ENCODE measurements at places on chromosomes 7 and 10.

DNA sequence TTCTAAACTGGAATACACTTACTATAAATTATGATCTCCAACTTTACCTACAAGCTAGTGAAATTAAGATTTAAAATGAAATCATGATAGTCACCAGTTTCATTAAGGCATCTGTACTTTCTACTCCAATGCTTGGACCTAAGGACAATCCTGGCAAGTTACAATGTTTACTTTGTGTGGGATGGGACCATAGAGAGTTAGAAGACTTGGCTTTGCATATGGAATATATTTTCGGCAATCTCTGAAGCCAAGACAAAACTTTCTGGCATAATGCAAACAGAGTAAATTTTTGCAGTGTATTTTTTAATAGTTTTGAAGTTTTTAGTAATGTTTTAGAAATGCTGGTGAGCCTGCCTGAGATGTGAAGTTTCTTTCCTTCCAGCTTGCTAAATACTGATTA, 248.9 kb downstream of the ABCA13 start:
- no peak for DNase-seq

DNA sequence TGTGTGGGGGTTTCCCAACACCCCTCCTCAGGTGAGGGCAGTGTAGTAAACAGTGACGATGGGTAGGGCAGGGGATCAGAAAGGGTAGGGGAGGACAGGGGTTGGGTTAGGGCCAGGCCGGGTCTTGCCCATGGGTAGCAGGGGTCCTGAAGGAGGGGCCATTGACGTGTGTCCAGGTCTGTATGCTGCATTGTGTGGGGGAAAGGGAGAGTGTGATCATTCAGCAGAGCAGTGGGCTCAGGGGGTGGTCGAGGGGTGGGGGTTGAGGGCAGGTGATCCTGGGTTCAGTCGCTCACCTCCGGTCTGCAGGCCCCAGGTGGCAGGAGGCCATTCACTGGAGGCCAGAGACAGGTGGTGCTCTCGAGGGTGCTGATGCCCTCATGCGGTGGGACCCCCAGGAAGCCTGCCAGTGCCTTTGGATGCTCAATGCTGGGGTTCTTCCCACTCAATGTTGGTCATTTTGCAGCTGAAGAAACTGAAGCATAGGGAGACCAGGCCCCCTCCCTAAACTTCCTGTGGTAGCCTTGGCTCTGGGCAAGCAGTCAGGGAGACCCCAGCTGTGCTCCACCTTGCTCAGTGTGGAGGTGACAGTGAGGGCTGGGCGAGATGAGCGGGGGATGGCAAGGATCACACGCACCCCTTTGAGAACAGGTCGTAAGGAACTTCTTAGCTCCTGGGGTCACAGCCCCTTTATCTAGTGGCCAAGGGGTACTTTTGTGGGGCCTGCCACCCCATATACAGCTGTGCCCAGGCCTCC, 48.8 kb upstream of the CAMK2B start:
- no peak for DNase-seq

- no peak for DNase-seq
Observed at GRCh38 chr7:45915606-45916005, 5.5 kb downstream of the IGFBP3 start.

- no peak for DNase-seq
Observed at GRCh38 chr10:14124941-14125340, 205.8 kb downstream of the FRMD4A start.

- no peak for DNase-seq
Observed at GRCh38 chr10:129780198-129780597, 183.9 kb downstream of the EBF3 start.

GRCh38 chr10:116099023-116099420, 174.0 kb downstream of the GFRA1 start:
- no peak for DNase-seq

- no peak for DNase-seq
Observed at GRCh38 chr7:143429770-143430698, 13.2 kb upstream of the TAS2R60 start.

DNA sequence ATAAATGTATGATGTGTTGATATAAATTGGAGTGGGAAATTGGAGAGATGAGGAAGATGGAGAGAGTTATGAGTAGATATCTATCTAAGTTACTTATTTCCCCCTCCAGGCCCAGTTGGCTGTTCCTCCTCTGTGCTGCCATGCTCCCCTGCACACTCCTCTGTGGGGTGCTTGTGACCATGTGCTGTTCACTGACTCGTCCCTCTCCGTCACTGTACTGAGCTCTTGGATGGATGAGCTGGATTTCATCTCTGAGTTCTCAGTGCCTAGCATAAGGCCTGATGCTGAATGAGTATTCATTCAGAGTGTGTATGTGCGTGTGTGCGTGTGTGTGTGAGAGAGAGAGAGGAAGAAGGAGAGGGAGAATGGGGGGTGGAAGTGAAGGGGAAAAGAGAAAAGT, 14.5 kb downstream of the OR9A2 start:
- no peak for DNase-seq

DNA sequence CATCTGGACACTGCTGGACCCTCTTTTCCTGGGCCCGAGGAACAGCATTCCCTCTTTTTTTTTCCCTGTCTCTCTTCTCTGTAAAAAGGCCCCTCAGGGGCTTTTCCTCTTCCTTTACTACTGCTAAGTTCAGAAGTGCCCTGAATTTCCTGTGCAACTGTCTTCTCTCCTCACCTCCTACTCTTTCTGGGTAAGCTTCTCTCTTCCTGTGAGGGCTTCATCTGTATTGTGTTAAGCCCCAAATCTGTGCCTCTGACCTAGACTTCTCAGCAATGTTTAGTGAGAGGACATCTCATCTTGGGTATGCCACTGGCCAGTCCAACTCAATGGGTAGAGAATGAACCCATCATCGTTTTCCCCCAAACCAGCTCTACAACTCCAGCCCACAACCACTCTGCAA, 174.2 kb downstream of the PTEN start:
- no peak for DNase-seq

- DNase-seq = no peak
Observed at GRCh38 chr10:99758211-99758891, 24.1 kb upstream of the ABCC2 start.

DNA sequence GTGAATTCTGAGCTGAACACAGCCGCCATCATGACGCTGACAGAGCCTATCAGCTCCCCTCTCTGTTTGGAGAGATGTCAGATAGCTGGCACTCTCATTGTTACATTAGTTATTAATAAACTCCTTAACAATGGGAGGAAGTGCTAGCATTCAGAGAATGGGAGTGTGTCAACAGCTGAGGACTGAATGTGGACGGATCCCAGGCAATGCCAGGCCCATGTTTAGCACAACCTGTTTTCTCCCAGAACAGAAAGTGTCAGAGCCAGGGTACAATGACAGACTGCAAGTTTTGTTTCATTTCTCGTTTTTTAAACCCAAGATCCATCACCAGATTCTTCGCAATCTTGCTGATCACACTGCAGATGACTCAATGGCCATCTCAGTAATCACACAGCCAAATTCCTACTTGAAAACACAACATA, 99.6 kb downstream of the PRPF18 start:
- DNase-seq = peak; percentile 9

DNA sequence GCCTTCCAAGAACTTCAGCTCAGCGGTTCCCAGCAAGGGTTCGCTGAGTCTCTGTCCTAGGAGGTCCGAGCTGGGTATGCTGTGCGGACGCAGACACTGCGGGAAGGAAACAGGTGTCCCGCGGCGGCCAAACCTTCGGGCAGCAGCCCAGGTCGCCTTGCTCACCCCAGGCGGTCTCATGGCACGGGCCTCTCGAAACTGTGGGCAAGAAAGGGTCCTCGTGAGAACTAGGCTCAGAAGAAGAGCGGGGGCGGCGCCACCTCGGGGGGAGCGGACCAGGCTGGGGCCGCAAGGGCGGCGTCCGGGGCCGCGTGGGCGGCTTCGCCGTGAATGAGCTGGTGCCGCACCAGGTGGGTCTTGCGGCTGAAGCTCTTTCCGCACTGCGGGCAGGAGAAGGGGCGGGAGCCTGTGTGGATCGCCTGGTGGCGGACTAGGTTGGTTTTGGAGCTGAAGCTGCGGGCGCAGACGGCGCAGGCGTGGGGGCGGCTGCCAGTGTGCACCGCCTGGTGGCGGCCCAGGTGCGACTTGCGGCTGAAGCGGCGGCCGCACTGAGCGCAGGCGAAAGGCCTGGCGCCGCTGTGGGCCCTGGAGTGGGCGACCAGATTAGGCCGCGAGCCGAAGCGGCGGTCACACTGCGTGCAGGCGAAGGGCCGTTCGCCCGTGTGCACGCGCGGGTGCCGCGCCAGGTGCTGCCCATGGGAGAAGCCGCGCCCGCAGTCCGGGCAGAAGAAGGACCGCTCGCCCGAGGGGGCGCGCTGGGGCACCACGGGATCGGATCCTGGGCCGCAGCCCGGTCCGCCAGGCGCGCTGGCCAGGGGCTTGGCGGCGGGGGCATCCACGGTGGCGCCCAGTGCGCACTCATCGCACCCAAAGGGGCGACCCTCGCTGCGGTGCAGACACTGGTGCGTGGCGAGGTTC, 8.6 kb downstream of the ZNF467 start:
- no peak for DNase-seq

GRCh38 chr10:33365871-33366411, 31.5 kb upstream of the NRP1 start:
- no peak for DNase-seq

GRCh38 chr7:23115991-23116390, 10.4 kb downstream of the KLHL7 start:
- no peak for DNase-seq

GRCh38 chr7:132207782-132208181, 368.5 kb downstream of the PLXNA4 start:
- DNase-seq = no peak

DNA sequence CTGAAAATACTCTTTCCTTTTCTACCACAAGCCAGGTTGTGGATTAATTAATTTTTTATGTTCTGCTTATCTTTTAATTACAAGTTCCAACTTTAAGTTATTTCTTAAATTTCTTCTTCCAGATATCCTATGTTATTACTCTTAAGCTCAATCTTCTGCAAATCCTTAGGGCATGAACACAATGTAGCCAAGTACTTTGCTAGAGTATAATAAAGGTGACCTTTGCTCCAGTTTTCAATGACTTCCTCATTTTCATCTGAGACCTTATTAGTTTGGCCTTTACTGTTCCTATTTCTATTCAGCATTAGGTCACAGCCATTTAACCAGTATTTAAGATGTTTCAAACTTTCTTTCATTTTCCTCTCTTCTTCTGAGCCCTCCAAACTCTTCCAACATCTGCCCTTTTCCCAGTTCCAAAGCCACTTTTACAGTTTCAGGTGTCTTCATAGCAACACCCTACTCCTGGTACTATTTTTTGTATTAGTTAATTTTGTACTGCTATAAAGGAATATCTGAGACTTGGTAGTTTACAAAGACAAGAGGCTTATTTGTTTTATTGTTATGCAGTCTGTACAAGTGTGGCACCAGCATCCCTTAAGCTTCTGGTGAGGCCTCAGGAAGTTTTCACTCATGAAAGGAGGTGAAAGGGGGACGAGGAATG, 886.2 kb upstream of the GHITM start:
- no peak for DNase-seq

GRCh38 chr10:83723080-83723479, 416.2 kb upstream of the GHITM start:
- no peak for DNase-seq

DNA sequence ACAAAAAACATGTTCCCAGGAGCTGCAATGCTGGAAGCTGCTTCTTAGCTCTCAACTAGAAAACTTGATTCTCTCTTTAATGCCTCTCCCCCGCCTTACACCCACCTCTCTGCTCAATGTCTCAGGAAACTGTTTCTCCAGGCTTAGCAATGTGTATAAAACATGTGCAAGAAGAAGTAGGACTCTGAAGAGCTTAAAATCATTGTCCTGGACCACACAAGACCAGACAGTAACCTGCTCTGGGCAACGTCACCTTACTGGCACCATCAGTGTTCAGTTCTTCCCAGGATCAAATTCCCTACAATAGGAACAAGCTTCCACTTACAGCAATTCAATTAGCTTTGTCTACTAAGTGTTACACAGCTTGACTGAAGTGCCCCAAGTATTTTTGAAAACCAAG, 104.9 kb downstream of the RAPGEF5 start:
- DNase-seq = no peak

GRCh38 chr7:26197153-26198115, 3.1 kb downstream of the HNRNPA2B1 start:
- peak; percentile 47 for DNase-seq

DNA sequence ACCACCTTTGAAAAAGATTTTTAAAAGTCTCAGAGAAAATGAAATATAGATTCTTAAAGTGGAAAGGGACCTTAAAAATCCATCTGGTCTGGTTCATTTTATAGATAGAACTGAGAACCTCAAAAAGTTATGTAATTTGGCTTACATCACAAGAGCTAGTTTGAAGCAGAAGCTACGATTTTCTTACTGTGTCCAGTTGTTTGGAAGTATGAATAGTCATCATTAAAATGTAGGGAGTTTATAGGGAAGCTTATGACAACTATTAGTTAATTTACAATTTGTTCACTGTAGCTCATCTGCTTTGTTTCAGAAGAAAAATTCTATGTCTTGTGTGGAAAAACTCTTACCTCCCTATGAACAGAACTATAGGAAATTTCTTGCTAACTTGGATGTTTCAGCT, 26.9 kb downstream of the ZEB1 start:
- no peak for DNase-seq

DNA sequence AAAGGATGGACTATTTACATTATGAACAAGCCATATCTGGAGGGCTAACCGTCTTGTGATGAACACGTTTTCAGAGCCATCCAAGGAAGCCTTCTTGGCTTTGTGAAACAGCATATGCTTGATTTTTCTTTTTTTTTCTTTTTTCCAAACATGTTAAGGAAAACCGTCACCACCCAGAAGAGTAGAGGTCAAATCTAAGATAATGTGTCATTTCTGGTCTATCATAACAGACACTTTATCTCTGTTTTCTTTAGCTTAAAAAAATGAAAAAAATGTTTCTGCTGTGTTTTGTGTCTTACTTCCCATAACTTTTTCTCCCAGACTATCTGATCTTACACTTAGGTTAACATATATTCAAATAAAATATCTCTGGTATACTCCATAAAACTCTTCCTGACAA, 76.1 kb upstream of the DGKB start:
- no peak for DNase-seq

DNA sequence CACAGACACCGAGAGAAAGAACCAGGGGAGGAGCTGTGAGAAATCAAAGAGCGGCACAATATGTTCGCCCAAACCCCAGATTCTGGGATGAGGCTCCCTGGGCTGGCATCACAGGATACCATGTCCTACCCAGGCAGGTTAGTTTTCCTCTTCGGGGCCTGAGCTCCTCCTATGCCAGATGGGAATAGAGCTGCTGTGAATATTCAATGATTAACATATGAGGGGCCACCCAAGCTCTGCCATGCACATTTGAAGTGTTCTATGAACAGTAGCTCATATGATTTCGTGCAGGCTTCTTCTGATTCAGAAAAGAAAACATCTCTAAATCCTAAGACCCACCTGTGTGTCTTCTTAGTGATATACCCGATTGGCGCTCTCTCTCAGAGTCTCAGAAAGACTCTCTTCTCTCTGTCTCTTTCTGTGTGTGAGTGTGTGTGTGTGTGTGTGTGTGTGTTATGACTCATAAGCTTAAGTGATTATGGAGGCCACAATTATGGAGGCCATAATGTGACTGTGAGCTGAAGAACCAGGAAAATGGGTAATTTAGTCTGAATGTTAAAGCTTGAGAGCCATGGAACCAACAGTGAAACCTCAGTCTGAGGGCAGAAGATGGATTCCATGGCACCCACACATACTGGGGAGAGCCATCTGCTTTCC, 220.5 kb downstream of the KLF6 start:
- no peak for DNase-seq

GRCh38 chr10:1183701-1184100, 127.5 kb downstream of the WDR37 start:
- no peak for DNase-seq

GRCh38 chr10:126903656-126904360, 1.4 kb upstream of the DOCK1 start:
- no peak for DNase-seq
